ENCODE measurements at places on chromosomes 1 and 21.

GRCh38 chr1:56125316-56125715, 454.0 kb downstream of the PLPP3 start:
- DNase-seq = no peak

GRCh38 chr1:104132382-104132973, 382.8 kb downstream of the AMY1C start:
- peak; percentile 35 for DNase-seq

DNA sequence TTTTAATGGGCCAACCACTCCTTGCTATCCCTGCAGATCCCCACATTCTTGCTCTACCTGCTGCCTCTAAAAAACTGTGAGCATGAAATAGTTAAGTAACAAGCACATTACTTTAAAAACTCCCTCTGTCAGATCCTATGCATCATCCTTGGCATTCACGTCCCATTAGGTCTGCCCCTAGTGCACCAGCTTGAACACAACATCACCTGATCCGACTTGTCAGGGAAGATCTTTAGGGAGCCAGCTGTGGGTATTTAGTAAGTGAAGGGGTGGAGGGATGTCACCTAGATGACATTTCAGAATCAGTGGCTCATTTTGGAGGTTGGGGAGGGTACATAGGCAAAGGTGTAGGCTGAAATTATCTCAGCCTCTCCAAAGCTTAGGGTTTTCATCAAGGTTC, 33.5 kb downstream of the RXRG start:
- no peak for DNase-seq

- DNase-seq = peak; percentile 73
Observed at GRCh38 chr1:227234998-227235405, 83.3 kb downstream of the CDC42BPA start.

- peak; percentile 43 for DNase-seq
Observed at GRCh38 chr1:245258271-245258920, 103.6 kb downstream of the KIF26B start.

- peak; percentile 25 for DNase-seq
Observed at GRCh38 chr1:100643471-100644196, 75.9 kb upstream of the VCAM1 start.

GRCh38 chr1:15526490-15527339, at the start of gene DNAJC16:
Gene DNAJC16, plus strand, starts transcription at chr1:15526848. Its CDS starts 2,258 bp downstream, at chr1:15529106.
- DNase-seq = peak; percentile 98

DNA sequence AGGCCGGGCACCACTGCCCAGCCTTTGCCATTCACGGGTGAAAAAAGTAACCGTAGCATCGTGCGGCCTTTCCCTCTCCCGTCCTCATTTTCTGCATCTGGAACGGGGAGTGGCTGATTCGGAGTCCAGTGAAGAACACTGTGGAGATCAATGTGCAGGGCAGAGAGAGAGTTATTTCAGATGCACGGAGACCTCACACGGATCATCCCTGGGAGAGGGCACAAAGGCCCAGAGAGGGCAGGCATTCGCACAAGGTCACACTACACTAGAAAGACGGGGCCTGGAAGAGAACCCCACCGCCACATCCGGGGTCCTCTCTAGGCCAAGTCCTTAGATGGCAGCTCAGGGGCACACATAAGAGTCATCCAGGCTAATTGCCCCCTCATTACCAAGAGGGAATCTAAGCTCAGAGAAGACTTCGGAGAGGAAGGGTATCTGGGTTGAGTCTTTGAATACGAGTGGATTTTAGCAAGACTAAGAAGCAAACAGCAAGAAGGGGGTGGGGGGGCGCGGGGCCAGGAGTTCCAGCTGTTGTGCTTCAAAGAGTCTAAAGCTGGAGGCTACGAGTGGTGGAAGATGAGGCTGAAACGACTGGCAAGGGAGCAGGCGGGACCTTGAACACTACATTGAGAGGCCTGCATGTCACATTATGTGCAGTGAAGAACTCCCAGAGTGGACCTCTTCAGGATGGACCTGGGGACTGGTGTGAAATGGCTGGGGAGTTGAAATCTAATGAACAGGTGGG, 857 bp downstream of the GPX7 start:
- DNase-seq = no peak

GRCh38 chr1:43134068-43134467, 38.0 kb downstream of the EBNA1BP2 start:
- DNase-seq = no peak

- peak; percentile 85 for DNase-seq
Observed at GRCh38 chr1:92784639-92785500, at the start of gene EVI5. Gene EVI5, minus strand, starts transcription at chr1:92785108. Its CDS starts 48,562 bp downstream, at chr1:92736546.

GRCh38 chr1:200035397-200035955, 8.0 kb downstream of the NR5A2 start:
- DNase-seq = no peak

- DNase-seq = no peak
Observed at GRCh38 chr1:21834094-21834493, 22.0 kb downstream of the LDLRAD2 start.

- no peak for DNase-seq
Observed at GRCh38 chr1:221777431-221778072, 35.7 kb upstream of the DUSP10 start.

GRCh38 chr1:65151641-65152040, 3.6 kb downstream of the AK4 start:
- no peak for DNase-seq

GRCh38 chr1:145961425-145962156, 2.8 kb downstream of the ANKRD34A start:
- no peak for DNase-seq

- no peak for DNase-seq
Observed at GRCh38 chr1:36440646-36441045, 9.6 kb downstream of the OSCP1 start.

DNA sequence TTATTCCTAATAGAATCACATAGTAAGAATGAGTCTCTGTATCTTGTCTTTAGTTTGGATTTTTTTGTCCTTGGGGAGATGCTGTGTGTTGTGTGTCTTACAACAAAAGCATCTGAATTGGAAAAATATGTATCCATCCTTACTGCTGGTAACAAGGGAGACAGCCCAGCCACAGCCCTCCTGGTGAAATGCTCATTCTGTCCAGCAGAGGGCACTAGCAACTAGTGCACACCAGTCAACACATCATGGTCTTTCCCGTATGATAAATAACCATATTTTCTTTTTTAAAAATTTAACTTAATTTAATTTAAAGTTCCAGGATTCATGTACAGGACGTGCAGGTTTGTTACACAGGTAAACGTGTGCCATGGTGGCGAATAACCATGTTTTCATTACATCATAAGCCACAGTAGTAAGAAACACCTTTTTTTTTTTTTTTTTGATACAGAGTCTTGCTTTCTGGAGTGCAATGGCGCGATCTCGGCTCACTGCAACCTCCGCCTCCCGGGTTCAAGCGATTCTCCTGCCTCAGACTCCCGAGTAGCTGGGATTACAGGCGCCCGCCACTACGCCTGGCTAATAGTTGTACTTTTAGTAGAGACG, 245.1 kb downstream of the PTBP2 start:
- DNase-seq = peak; percentile 72

GRCh38 chr1:110067893-110068645, 2.4 kb downstream of the ALX3 start:
- no peak for DNase-seq

- no peak for DNase-seq
Observed at GRCh38 chr21:28991861-28992525, 684 bp downstream of the LTN1 start.

DNA sequence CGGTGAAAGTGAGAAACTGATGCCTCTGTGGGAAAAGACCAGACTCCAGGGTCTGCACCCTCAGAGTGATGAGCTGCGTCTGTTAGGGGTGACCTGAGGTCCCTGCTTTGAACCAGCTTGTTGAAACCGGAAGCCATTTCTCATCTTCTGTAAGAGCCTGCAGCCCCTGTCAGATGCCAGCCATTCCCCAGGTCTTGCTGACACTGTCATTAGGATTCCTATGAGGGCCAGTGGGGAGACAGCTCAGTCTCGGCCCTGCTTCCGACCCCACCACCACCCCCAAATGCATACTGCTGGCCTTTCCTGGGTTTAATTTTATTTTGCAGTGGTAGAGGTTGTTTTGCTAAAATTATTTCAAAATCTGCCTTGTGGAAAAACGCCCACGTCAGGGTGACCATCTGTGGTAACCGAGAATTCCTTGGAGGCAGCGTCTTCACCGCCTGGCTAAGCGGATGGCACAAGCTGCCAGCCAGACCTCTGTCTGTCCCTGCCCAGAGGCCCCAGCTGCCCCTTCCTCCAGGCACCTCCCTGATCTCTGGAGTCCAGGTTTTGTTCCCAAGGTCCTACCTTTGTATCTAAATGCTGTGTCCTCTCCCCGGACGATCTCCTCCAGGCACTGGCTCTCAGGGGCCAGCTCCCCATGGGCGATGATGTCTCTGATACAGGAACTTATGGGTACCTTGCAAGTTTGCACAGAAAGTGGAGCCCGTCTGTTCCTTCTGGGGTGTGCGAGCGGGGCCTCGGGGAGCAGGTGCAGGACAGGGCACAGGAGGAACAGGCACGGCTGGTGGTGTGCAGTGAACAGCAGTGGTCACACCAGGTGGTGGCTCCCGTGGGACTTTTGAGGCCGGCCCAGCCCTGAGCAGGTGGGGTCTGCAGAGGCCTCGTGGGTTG, 49.9 kb downstream of the PRKCZ start:
- DNase-seq = no peak

- no peak for DNase-seq
Observed at GRCh38 chr1:24759492-24759891, 14.2 kb downstream of the CLIC4 start.

- no peak for DNase-seq
Observed at GRCh38 chr1:116692879-116693278, 25.3 kb upstream of the IGSF3 start.

DNA sequence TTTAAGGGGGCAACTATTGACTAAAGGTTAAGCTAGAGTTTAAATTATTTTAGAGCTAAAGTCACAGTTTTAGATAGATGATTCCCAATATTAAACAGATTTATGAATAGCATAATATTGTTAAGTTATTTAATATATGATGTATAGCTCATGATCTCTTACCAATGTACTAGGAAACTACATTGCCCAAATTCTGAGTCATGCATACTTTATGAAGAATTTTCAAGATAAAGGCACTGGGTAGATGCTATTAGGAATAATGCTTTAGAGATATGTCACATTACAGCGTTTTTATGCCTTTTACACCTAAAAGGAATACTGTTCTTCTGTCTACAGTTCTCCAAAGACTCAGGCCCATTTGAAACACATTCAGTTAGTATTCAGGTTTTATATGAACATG, 215.1 kb downstream of the NCAM2 start:
- no peak for DNase-seq

- no peak for DNase-seq
Observed at GRCh38 chr1:1620433-1621139, 5.3 kb downstream of the MIB2 start.

GRCh38 chr1:36643371-36644270, 160.9 kb upstream of the CSF3R start:
- no peak for DNase-seq

DNA sequence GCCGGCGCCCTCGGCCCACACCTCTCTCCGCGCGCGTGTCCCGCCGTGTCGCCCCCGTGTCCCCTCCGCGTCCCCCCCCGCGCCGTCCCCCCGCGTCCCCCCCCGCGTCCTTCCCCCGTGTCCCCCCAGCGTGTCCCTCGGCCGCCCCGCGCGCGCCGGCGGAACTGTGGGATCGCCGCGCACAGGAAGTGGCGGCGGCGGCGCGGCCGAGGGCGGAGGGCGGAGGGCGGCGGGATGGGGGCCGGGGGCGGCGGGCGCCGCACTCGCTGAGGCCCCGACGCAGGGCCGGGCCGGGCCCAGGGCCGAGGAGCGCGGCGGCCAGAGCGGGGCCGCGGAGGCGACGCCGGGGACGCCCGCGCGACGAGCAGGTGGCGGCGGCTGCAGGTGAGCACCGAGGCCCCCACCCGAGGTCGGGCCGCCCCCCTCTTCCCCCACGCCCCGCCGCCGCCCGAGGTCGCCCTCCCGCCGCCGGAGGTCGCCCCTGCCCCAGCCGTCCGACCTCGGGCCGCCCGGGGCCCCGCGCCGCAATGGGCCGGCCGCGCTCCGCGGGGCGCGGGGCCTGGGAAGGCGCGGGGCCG, at the start of gene AGPAT3:
Gene AGPAT3 (plus strand): TSS at position 262 of the 578 bp plus-strand sequence. CDS start 94,459 bp downstream, outside the sequence.
- no peak for DNase-seq

DNA sequence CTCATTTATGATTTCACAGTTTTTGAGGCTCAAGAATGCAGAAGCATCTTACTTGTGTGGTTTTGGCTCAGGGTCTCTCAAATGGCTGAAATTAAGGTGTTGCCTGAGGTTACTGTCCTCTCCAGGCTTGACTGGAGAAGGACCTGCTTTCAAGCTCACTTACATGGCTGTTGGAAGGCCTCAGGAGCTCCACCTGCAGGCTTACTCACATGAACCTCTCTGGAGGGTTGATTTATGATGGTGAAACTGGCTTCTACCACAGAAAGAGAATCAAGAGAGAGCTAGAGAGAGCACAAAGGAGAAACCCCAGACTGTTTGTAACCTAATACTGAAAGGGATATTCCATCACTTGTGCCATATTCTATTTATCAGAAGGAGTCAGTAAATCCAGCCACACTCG, 6.2 kb upstream of the KCNK2 start:
- peak; percentile 49 for DNase-seq

DNA sequence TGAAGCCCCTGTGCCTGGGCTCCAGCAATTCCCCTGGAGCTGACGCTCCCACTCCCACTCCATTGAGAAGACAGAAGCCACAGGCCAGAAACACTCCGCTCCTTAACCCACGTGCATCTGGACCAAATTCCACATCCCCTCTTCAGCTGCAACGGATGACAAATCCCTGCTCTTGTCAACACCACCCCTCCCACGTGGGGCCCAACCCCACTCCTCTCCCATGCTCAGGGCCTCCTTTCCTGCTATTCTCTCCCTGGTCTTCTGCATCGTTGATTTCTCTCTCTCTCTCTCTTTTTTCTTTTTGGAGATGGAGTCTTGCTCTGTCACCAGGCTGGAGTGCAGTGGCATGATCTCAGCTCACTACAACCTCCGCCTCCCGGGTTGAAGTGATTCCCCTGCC, 18.3 kb downstream of the CA6 start:
- no peak for DNase-seq

GRCh38 chr21:35120631-35121180, 71.6 kb upstream of the RUNX1 start:
- no peak for DNase-seq

- peak; percentile 88 for DNase-seq
Observed at GRCh38 chr1:216929870-216930582, 206.8 kb upstream of the ESRRG start.

DNA sequence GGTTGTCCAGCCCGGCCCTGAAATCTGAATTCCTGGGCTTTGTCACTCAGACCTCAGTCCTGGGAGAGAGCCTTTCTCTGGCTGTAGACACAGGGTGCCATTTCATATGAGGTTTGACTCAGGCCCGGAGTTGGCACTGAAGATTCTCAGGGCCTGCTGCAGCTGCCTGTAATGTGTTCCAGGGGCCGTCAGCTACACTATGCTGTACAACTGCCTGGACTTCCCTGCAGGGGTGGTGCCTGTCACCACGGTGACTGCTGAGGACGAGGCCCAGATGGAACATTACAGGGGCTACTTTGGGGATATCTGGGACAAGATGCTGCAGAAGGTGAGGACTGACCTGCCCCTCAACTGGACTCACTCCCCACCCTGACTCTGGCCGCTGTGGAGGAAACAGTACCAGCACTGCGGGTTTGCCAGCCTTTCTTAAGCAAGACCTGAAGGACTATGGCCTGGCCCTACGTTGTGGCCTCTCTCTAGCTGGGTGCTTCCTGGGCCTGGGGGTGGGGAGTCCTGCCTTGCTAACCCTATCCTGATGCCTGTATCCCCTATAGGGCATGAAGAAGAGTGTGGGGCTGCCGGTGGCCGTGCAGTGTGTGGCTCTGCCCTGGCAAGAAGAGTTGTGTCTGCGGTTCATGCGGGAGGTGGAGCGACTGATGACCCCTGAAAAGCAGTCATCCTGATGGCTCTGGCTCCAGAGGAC, 18.9 kb downstream of the FAAH start:
- DNase-seq = no peak
